GM06990 (cell line): ENCODE measurements at places on chromosomes 16 and 17.

DNA sequence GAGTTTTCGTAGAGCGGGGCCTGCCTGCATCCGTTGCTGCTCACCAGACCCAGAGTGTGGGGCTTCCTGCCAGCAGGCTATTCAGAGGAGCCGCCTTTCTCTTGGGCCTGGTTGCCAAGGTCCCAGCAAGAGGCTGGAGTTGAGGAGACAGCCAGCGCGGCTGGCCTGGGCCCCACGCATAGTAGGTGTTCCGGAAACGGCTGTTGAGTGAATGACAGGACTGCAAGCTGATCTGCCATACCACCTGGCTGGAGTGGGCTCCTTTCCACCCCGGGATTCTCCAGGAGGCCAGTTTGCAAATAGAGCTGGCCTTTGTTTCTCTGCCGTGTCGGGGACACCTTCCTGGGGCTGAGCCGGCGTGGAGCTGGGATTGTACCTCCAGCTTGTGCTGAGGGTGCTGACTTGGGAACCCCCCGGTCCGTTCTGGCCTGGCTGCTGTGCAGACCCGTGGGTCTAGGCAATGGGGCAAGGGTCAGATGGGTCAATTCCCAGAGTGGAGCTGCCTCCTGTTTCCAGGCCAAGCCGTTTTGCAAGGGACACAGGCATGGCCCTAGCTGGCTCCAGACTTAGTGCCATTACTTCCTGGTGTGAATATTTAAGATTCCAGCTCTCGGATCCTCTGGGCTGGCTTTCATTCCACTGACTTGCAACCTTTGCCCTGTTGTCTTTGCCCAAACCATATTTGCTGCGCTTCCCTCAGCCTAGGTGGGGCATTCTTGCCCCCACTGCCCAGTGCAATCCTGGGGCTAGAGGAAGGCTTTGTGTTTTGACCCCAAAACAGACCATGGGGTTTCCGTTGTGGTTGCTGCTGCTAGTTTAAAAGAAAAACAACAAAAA is 68.8 kb downstream of the CMIP start:
- DNase-seq = no peak

DNA sequence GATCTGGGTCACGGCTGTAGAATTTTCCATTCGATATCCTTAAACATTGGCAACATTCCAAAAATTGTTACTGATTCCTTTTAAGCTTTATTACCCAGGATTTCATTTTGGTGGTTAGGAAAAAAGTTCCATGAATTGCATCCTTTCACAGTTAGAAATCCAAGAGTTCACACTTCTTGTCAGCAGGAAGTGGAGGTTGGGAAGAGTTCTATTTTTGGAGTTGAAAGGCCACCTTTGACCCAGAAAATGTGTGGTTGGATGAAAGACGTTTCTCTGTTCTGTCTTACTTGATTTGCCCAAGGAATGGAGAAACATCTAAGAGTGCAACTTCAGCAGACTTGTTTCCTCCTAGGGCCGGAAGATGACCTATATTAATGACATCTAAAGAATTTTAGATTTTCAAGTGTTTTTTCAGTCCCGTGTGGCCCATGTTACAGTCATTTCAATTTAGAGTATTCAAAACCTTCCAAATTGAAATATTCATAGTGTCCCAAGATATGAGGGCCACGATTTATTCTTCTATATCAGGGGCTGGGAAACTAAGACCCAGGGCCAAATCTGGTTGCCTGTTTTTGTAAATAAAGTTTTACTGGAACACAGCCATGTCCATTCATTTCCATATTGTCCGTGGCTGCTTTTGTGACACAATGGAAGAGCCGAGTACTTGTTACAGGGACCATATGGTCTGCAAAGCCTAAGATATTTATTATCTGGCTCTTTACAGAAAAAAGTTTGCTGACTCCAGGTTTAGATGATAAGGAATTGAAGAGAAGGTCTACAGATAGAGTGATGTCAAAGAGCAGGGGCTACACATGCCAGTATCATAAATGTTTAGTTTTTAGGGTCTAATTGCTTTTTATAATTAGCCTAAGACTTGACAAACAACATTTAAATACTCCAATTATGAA is 50.2 kb downstream of the CDK5R1 start:
- DNase-seq = no peak

DNA sequence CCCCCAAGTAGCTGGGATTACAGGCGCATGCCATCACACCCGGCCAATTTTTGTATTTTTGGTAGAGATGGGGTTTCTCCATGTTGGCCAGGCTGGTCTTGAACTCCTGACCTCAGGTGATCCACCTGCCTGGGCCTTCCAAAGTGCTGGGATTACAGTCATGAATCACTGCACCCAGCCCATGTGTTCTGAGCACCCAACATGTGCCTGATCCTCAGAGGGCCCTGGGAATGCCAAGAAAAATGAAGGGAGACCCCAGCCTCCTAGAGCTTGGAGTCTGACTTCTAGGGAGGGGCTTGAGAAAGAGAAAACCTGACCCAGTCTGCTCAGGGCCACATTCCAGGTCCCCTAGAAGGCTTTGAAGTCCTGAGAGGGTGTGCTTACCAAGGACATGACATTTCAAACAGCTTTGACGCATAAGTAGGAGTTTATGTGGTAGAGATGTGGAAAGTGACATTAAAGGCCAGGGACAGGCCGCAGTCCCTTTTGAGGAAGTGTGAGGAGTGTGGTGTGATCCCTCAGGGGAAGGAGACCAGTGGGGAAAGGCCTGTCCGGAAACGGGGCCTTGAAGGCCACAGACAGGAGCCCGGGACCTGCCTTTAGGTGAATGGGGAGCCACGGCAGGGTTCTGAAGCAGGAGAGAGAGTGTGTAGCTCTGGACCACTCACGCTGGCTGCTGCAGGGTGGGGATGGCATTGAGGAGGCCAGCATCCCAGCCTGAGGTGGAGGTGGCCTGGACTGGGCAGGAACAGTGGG is 1.1 kb upstream of the CCL22 start:
- DNase-seq = peak; percentile 66

DNA sequence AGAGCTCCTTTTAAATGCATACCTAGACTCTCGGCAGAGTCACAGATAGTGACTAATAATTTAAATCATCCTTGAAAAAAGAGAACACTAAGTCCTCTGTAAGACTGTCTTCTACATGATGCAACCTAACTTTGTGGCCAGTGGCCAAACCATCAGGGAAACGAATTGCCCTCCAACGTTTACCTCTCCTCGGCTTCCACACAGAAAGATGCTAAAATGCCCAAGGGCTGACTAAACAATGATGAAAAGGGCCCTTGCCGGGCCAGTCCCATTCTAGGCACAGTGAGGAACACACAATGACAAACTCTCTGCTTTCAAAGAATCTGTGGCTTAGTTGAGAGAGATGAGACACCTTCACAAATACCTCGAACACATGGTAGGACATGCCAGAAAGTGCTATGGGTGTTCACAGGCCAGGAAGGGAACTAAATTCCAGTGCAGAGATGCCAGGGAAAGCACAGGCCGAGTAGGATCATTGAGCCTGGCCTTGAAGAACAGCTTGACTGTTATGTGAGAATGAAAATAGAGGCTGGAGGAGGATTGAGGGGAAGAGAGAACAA is 35.3 kb upstream of the PITPNM3 start:
- DNase-seq = no peak

DNA sequence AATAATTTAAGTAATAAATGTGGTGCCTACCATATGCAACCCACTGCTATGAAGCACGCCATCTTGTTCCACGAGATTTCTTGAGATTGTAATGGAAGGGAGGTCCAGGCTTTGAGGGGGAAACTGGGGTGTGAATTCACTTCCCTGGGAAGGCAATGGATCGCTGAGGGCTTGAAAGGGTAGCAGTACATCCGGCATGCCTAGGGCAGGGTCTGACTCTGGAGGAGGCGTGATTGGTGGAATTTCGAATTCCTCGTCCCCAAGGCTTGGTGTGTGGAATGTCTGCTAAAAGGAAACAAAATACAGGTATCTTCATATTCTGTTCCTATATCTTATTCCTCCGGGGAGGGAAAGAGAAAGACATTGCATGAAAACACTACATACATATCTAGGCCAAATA is 83.0 kb downstream of the TOX3 start:
- DNase-seq = no peak

- DNase-seq = no peak
These were observed 2.0 kb downstream of the P4HB start for GRCh38 chr17:81858170-81858966.

- DNase-seq = no peak
These were observed 52.1 kb downstream of the CACNG3 start for GRCh38 chr16:24308200-24308599.

- peak; percentile 59 for DNase-seq
These were observed 149.9 kb downstream of the CLEC16A start for GRCh38 chr16:11094075-11094856.

- peak; percentile 9 for DNase-seq
These were observed 26.1 kb upstream of the ABCA8 start for GRCh38 chr17:68981288-68981687.

DNA sequence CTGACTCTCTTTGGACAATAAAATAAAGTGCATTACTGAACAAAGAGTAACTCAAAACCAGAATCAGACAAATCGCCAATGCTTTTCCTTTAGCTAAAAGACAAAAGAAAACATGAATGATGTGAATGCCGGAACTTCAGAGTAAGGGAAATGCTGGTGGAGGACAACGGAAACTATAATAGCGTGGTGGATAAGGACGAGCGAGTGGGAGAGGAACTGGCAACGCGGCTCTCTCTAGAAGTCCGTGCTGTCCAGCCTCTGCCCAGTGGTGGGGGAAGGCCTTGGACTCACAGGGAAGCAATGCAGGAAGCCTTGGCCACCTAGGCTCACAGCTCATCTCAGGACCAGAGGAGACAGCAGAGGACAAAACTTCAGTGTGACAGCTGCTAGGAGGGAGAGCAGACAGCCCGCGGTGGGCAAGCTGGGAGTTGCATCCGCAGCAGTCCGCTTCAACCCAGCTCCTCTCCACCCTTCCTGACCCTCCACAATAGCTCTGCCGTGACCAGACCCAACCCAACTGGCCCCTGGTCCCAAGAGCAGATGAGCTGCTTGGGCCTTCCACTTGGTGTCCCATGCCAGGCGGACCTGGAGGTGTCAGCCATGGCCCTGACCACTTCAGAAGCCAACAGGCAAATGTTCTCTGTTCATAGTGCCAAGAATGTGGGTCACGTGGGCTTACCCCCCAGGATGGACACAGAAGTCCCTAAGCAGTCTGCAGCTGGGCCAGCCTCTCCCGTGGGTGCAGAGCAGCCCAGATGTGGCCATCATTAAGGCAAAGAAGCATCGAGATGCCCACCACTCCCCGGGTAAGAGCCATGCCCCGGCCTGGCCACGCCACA is 5.3 kb upstream of the FAAP100 start:
- DNase-seq = no peak

DNA sequence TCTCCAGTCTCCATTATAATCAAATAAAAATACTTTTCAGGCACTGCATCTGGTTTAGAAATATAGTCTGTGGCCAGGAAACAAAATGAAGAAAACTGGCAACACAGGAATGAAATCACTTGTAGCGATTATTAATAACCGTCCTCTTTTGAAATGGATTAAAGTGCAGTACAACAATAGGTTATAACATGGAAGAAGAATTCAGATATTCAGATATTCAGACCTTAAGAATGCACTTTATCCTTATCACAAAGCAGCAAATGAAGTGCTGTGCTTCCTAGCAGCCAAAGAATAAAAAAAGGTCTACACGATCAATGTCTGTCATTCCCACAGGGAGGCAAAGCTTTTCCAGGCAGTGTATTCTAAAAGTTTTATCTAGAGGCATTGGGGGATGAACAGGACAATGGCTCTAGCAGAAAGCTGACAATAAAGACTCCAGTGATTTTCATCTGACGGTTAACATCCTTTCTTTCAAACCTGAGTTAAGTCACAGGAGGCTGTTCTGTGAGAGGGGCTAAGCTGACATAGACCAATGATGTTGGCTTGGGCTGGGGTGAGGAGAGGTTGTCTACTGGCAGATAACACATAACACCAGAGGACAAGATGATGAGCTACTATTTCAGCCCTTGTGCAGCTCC is 259.2 kb downstream of the SLC39A11 start:
- DNase-seq = no peak

DNA sequence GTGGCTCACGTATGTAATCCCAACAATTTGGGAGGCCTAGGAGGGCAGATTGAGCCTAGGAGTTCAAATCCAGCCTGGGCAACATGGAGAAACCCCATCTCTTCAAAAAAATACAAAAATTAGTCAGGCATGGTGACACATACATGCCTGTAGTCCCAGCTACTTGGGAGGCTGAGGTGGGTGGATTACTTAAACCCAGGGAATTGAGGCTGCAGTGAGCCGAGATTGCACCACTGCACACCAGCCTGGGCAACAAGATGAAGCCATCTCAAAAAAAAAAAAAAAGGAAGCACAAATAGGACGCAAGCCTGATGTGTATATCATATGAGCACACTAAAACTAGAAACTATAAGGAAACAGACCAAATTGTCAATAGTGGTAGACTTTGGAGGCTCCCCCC is 17.1 kb upstream of the FLCN start:
- DNase-seq = no peak

GRCh38 chr16:14131774-14132695 is 60.9 kb downstream of the MRTFB start:
- no peak for DNase-seq

DNA sequence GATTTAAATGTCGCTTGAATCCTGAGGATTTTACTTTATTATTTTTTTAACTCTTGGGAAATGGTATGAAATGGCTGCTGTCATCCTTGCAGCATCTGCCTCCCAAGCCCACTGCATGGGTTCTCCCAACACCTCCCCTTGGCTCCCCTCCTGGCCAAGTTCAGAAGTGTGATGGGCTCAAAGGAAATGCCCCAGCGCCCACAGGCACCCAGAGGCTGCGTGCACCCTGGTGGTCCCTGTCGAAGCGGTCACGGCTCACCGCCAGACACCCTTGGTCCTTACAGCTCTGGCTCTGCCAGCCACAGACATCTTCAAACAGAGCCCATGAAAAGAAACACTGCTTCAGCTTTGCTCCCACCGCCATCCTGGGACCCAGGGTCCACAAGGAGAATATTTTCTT is 334.7 kb downstream of the SOX9 start:
- DNase-seq = no peak

- no peak for DNase-seq
These were observed 20.5 kb upstream of the KLHL11 start for GRCh38 chr17:41885733-41886132.

DNA sequence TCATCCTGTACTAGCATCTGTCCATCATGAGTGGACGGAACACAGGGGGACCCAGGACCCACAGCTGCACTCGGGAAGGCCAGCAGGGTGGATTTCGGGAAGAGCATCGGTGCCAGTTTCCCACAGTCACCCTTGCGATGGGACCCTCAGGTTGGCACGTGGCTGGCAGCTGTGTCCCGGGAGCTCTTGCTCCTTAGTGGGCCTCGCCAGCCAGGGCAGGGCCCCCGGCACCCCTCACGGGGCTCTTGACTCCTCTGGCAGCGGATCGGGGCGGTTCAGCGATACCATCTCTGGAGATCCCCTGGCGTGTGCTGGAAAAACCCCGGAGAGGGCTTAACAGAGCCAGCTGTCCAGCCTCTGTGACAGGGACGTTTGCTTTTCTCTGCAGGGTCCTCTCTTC is 9.2 kb downstream of the CAPN15 start:
- DNase-seq = no peak
